ENCODE measurements at places on chromosomes 16 and 17.

GRCh38 chr17:70644096-70644495 lies 474.8 kb downstream of the KCNJ2 start:
- DNase-seq = no peak

DNA sequence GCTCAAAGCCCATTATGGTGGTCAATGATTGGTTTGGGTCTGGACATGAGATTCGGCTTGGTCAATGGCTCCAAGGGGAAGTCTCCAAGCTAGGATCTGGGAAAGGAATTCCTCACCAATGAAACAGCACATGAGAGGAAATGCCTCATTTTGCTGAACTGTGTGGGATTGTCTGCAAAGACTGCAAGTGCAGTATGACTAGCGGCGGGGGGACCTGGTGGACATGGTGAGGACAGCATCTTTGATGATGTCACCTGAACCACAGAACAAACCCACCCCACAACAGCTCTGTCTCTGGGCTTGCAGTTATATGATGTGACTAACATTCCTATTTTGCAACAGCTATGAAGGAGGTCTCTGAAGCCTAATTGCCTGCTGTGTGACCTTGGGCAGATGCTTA lies 50.6 kb upstream of the NKD1 start:
- DNase-seq = no peak

GRCh38 chr17:1934901-1935300 lies 90.2 kb downstream of the RTN4RL1 start:
- no peak for DNase-seq

- no peak for DNase-seq
Measured at GRCh38 chr17:74380086-74380958, 13.0 kb downstream of the GPR142 start.

DNA sequence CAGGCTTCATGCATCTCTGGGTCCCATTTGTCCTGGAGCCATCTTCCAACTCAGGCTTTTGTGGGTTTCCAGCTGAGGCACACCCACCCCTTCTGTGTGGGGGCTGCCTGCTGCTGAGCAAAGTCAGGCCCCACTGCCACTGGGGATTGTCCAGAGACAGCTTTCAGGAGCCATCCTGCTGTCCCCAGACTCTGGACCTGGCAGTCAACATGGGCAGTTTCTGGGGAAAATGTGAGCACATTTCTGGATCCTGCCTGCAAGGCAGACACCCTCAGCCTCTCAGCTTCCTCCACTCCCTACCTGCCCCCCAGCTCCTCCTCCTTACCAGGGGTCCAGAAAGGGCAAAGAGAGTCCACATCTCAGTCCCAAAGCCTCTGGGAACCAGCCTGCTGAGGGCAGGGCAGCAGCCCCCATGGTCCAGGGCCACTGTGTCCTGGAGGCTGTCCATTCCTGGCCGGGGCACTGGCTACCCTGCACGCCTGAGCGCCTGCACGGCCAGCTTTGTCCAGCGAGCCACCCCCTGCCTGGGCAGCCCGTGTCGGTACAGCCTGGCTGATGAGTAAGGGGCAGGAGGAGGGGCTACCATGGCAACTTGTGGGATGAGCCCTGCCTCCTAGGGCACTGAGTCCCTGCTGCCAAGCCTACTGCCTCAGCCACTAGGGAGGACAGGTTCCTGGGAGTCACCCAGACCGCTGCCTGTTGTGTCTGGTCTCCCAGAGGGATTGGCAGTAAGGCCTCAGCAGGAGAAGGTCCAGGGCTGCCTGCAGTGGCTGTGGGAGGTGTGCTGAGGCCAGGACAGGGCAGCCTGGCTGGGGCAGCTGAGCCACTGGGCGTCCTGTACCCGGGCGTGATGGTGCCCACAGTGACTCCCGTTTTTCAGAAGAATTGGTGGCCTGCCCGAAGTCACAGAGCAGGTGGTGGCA lies at the start of gene SLC47A2:
TSS of gene SLC47A2 (minus strand) at position 477 of the 923 bp plus-strand sequence. CDS start at position 448, 29 bp downstream.
- DNase-seq = no peak

- DNase-seq = no peak
Measured at GRCh38 chr17:9666461-9667050, 21.2 kb downstream of the USP43 start.

GRCh38 chr16:84986879-84987278 lies 24.5 kb downstream of the ZDHHC7 start:
- DNase-seq = peak; percentile 57

DNA sequence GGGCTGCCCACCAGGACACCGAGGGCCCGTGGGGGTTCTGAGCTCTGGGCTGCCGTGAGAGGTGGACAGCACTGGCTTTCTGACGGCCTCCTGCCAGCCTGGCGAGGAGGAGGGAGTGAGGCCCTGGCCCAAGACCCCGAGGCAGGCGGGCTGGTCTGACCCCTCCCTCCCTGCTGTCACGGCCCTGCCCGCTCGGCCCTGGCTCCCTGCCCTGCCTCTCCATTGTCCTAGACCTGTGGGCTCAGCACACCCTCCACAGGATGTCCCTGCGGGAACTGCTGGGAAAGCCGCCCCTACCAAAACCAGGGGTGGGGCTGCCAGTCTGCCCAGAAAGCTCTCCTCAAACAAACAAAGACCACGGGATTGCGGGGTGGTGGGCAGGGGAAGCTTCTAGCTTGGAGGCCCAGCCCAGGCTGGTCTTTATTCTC lies 20.7 kb downstream of the SPNS2 start:
- no peak for DNase-seq

DNA sequence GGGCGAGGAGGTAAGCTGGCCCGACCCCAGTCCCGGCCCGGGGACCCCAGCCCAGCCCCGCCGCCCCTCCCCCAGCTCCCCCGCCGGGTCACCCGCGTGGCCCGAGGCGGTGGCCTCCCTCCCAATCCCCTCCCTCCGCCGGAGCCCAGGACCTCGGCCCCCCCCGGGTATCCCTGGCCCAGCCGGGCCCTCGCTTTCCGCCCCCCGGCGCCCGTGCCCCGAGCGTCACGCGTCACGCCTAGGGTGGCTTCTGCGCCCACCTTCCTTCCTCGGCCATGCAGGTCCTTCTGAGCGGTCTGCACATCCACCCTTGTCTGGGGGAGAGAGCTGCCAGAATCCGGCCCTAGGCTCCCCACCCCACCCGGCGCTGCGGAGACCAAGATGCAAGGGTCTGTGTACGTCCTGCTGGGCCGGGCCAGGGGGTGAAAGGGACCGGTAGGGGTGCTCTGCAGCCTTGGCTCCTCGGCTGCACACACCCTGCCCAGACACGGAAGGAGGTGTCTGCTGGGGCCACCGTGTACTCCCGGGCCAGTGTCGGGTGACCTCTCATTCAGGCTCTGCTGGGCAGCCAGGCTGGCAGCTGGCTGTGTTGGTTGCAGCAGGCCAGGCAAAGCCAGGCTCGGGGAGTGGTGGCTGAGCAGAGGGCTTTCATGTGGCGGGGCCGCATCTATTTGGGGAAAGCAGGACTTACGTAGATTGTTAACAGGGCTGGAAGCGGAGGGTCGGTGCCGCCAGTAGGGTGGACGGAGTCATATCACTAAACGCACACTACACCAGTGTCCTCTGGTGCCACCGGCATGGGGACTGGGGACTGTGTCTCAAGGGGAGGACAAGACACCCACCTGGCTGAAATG lies 754 bp downstream of the RAB11FIP4 start:
- no peak for DNase-seq

- DNase-seq = no peak
Measured at GRCh38 chr17:64599187-64599676, 62.9 kb downstream of the SMURF2 start.

GRCh38 chr16:71448274-71448866 lies 6.5 kb upstream of the TLE7 start:
- DNase-seq = no peak

DNA sequence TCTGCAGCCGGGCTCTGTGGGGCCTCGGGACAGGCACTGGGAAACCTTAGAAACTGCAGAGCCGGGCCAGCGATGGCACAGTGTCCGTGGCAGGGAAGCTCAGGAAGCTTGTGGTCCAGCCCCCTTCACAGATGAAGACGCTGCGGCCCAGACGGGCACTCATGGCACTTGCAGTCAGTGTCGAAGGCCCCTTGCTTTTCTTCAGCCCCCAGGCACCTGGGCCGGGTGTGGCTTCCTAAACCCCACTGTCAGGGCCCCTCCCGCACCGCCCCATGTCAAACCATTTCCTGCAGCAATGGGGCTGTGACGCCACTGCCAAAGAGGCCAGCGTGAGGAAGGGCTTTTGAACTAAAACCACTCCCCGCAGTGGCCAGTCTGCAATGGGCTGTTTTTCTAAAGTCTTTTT lies 164.0 kb downstream of the LAT start:
- DNase-seq = no peak

DNA sequence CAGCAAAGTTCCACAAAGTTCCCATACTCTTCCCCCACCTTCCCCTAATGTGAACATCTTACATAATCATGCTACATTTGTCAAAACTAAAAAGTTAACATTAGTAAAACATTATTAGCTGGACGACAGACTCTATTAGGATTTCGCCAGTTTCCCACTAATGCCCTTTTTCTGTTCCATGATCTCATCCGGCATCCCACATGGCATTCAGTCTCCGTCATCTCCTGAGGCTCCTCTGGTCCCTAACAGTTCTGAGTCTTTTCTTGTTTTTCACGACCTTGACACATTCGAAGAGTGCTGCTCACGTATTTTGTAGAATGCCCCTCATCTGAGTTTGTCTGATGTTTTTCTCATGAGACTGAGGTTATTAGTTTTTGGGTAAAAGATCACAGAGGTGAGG lies 8.8 kb upstream of the MPRIP start:
- no peak for DNase-seq

- DNase-seq = no peak
Measured at GRCh38 chr16:79528338-79528737, 72.2 kb downstream of the MAF start.

DNA sequence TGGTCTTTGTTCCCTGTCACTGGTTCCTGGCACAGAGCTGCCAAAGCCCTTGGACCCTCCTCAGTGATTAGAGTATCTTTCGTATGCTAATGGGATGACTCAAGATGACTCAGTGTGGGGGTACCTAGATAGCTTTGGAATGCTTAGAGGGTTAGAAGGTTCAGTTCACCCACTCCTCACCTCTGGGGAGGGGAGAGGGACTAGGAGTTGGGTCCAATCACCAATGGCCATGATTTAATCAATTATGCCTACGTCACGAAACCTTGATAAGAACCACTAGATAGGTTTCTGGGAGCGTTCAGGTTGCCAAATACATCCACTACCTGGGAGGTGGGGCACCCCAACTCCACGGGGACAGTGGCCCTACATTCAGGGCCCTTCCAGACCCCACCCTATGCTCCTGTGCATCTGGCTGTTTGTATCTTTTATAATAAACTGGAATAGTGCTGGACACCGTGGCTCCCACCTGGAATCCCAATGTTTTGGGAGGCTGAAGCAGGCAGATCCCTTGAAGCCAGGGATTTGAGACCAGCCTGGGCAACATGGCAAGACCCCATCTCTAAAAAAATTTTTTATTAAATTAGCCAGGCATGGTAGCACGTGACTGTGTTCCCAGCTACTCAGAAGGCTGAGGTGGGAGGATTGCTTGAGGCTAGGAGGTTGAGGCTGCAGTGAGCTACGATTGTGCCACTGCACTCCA lies 29.2 kb upstream of the LITAF start:
- peak; percentile 6 for DNase-seq

GRCh38 chr16:1194665-1195392 lies 30.2 kb downstream of the TPSG1 start:
- no peak for DNase-seq

DNA sequence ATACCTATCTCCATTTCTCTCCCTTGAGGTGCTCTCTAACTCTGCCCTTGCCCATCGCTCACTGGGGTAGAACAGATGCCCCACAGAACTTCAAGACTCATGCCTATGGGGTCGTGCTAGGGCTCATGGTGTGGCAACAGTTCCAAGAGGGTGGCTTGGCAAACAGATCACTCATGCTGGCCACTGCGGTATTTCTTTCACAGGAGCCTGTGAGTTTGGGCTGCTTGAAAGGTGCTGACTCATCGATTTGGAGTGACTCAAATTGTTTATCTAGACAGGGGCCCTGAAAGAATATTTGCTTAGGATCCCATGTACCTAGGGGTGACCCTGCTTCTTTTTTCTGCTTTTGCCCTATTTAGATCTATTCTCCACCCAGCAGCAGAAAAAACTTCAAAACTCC lies 69.9 kb downstream of the IRX5 start:
- DNase-seq = no peak

All from posterior cingulate gyrus (tissue), 11 donors.